ENCODE measurements at places on chromosomes 12 and 14.

DNA sequence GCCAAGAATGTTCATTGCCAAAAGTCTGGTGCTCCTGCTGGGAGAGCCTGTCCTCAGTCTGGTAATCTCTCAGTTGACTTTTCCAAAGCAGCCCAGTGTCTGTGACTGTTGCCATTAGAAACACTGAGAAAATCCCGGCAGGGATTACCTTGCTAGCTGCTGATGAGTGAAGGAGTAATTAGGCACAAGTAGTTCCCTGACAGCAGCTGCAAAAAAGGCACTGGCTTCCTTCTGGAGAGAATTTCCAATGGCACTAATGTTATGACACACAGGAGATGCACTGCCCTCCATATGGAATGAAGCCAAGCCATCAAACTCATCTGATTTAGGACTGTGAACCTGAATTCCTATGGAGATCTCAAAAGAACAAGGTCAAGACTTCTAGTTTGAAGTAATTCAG, 1321.2 kb upstream of the SEL1L start:
- DNase-seq, result no peak

DNA sequence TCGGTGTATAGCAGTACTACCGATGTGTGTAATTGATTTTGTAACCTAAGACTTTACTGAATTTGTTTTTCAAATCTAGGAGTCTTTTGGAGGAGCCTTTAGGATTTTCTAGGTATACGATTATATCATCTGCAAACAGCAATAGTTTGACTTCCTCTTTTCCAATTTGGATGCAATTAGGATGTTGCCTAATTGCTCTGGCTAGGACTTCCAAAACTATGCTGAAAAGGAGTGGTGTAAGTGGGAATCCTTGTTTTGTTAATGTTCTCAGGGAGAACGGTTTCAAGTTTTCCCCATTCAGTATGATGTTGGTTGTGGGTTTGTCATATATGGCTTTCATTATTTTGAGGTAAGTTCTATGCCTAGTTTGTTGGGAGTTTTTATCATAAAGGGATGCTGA, 171.6 kb upstream of the PDE3A start:
- no peak for DNase-seq

GRCh38 chr14:77113644-77114043, 15.6 kb downstream of the CIPC start:
- no peak for DNase-seq

DNA sequence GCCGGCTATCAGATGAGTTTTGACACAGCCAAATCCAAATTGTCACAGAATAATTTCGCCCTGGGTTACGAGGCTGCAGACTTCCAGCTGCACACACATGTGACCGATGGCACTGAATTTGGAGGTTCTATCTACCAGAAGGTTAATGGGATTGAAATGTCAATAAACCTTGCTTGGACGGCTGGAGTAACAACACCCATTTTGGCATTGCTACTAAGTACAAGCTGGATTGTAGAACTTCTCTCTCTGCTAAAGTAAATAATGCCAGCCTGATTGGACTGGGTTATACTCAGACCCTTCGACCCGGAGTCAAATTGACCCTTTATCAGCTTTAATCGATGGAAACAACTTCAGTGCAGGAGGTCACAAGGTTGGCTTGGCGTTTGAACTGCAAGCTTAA, 100.2 kb upstream of the EVL start:
- no peak for DNase-seq

GRCh38 chr12:115859231-115859630, 418.3 kb downstream of the MED13L start:
- no peak for DNase-seq

- DNase-seq, result no peak
These were observed 41.3 kb downstream of the SLC16A7 start for GRCh38 chr12:59636945-59637691.

DNA sequence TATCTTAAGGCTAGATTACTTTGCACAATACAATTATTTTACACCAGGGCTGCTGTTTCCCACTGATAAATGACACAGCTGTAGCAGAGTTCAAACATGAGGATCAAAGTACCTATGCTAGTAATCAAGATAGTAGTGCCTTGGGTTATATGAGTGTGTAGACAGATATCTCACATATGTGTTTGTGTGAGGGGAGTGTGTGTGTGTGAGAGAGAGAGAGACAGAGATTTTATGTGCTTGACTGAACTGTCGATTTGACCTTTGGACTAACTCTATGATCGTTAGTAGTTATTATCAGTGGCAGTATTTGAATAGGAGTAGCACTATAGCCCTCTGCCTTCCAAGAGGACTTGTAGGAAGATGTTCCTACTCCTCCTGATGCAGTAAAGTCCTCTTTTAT, 15.5 kb downstream of the PLEKHA5 start:
- DNase-seq, result no peak

- DNase-seq, result no peak
These were observed 7.3 kb downstream of the PAN2 start for GRCh38 chr12:56326533-56326932.

DNA sequence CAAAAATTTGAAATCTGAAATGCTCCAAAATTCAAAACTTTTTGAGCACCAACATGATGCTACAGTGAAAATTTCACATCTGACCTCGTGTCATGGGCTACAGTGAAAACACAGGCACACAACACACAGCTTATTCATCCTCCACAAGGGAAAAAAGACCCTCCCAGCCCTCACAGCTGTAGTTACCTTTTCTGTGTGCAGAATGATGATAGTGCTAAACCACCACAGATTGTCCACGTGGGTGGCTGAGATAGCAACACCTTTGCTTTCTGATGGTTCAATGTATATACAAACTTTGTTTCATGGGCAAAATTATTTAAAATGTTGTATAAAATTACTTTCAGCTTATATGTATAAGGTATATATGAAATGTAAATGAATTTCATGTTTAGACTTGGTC, 46.8 kb downstream of the FRS2 start:
- no peak for DNase-seq

- no peak for DNase-seq
These were observed 28.2 kb upstream of the MMP17 start for GRCh38 chr12:131799828-131800593.

Data from fibroblast of villous mesenchyme (primary cell).